Non-pigmented ciliary epithelial cell (primary cell): ENCODE measurements at places on chromosomes 12 and 14.

DNA sequence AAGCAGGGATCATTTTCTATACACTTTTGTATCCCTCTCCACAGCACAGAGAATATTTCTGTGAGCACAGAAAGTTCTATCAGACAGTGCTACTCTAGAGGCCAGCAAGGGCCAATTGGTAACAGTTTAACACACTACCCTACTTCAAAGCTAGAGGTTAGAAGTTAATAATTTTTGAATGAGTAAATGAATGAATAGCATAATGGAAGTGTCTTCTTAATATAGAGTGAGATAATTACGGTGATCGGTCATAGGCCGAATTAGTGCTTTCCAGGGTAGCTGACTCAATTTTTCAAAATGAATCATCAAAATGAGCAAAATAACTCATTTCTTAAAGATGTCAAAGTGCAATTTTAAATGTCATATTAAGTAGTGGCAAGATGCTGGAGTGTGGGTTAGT, 67.0 kb upstream of the CCDC198 start:
- no peak for DNase-seq

DNA sequence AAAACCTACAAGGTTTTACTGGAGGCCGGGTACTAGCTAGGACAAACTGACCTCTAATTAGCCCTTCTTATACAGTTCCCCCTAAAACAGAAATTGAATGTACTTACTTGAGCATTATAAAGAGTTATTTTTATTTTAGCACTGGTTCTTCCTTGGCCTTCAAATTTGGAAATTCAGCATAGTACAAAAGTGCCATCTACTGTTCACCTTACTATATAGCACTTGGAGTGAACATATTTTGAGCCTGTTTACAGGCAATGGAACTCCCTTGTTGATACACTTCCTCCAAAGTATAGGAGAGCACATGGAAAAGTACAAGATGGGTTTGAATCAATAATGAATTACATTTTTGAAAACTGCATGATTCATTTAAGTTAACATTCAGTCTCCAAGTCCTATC, 3.9 kb upstream of the POC1B start:
- no peak for DNase-seq

GRCh38 chr14:32719601-32720000, 219.1 kb upstream of the NPAS3 start:
- DNase-seq = no peak

DNA sequence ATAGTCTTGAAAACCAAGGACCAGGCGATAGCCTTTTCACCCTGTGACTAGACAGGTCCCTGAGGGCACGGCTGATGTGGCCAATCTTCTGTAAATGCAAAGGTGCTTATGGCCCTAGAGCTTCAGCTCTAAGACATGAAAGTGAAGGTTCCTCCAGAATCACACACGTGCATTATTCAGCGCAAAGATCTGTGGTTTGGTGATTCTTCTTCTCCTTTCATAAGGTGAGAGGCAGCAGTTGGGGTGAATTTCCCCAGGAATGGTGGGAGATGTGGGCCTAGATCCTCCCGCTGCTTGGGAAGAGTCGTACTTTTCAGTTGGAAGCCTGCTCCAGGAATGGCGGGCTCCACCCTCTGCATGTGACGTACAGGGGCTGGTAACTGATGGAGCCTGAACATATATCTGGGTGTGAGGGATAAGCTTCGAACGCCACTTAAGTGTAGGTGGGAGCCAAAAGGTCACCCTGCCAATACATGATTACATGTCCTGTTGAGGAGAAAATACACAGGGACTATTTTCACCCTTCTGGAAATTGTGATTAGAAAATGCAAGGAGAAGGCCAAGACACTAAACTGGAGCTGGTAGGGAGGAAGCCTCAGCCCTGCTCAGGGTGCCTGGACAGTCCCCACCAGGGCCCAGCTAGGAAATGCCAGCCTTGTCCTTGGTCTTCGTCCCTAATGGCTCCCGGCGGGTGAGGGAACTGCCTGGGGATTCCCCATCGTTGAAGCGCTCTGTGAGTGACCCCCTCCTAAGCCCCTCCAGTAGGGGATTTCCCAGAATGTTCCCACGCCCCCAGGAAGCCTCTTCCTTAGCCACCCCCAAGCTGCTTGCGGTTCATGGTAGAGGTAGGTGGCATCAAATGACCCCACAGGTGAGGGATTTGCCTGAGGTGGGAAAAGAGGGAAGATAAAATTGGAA, 17.6 kb downstream of the BATF start:
- no peak for DNase-seq

- DNase-seq = no peak
Measured at GRCh38 chr12:127648321-127648720, 618.6 kb upstream of the TMEM132C start.

DNA sequence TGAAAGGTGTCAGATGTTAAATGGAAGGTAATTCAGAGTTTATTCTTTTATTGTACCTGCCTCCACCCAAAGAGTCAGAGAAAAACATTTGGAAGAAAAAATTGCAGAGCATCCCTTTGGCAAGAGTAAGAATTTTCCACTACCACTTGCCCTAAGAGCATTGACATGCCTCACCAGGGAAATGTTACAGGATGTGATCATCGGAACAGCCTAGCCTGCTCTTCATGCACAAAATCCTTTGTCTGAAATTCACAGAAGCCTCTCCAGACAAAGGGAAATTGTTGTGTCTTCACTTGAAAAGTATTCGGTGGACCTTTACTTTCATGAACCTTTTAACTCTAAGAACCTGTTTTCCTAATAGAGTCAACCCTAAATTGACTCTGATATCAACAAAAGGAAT, 36.9 kb downstream of the ATP2A2 start:
- DNase-seq = peak; percentile 28

DNA sequence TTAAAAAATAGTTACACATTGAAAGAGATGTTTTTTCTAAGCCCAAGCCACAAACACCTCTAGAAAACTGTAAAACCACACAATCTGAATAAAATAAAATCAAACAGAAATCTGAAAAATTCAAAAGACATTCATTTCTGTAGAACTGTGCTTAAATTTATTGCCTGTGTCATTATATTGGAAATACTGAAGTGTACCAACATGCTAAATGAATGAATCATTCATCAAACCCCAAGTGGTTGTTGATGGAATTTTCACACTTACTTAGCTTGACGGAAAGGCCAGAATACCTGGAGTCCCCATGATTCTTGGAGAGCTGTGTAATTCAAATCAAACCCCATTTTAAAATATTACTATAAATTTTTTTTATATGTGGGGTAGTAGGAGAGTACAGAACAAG, 2.7 kb downstream of the KITLG start:
- DNase-seq = no peak

GRCh38 chr12:64683816-64684543, 73.7 kb downstream of the RASSF3 start:
- no peak for DNase-seq

- DNase-seq = no peak
Measured at GRCh38 chr12:105325117-105325516, 5.4 kb upstream of the C12orf75 start.

- no peak for DNase-seq
Measured at GRCh38 chr12:22229652-22230279, 104.7 kb downstream of the ST8SIA1 start.

GRCh38 chr14:38536376-38537038, 280.6 kb upstream of the CLEC14A start:
- no peak for DNase-seq

DNA sequence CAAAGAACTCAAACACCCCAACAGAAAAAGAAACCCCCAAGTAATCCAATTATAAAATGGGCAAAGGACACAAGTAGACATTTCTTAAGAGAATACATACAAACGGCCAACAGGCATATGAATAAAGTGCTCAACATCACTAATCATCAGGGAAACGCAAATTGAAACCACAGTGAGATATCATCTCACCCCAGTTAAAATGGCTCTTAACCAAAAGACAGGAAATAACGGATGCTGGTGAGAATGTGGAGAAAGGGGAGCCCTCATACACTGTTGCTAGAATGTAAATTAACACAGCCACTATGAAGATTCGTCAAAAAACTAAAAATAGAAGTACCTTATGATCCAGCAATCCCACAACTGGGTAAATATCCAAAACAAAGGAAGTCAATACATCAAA, 52.4 kb downstream of the CLMN start:
- DNase-seq = peak; percentile 27

DNA sequence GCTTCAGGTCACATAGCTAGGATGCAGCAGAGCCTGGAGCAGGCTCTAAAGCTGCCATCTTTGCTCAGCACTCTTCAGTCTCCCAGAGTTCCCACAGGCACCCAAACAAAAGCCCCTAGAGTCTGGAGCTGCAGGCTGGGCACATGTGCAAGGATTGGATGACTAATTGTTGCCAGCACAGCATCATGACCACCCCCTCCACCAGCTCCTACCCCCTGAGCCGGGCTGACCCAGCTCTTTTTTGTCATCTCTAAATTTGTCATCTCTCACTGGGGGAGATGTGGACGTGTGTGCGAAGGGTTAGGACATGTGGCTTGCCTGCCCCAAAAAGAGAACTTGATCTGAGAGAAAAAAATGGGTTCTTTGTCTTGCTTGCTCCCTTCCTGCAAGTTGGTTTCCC, 4.3 kb upstream of the MMP19 start:
- DNase-seq = peak; percentile 42

- peak; percentile 73 for DNase-seq
Measured at GRCh38 chr12:42119085-42119633, 25.5 kb downstream of the GXYLT1 start.

DNA sequence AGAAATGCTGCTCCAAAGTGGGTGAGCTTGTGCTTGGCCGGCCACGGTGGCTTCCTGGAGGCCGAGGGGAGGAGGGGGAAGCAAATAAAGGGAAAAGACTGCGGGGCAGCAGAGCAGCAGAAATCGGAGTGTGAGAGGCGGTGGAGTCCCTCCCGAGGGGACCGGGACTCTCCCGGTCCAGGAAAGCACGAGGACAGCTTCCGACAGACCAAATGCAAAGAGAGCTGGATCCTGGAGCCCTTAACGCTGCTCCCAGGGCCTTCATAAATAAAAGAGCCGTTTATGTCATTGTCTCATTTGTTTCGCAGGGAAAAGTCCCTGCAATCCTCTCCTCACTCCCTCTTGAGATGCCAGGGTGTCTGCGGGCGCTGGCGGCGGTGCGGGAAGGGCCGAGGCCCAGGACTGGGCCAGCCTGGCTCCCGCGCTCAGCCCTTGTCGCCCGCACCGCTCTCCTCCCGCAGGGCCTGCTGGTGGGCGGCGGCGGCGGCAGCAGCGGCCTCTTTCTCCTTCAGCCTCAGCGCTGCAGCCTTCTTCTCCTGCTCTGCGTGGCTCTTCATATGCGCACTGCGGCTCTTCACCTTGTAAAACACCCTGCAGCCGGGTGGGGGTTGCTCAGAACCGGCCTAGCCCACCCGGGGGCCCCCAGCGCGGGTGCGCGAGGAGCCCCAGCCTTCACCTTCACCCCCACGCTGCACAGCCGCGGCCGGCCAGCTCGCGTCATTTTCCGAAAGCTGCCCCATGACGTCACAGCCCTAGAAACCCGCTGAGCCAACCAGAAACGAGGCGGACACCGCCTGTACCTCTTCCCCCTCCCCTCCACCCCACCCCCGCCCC, 4.5 kb upstream of the PNMA1 start:
- DNase-seq = no peak

GRCh38 chr14:65260786-65261185, 151.7 kb upstream of the FUT8 start:
- no peak for DNase-seq

- DNase-seq = no peak
Measured at GRCh38 chr12:84537666-84538065, 374.9 kb downstream of the SLC6A15 start.

DNA sequence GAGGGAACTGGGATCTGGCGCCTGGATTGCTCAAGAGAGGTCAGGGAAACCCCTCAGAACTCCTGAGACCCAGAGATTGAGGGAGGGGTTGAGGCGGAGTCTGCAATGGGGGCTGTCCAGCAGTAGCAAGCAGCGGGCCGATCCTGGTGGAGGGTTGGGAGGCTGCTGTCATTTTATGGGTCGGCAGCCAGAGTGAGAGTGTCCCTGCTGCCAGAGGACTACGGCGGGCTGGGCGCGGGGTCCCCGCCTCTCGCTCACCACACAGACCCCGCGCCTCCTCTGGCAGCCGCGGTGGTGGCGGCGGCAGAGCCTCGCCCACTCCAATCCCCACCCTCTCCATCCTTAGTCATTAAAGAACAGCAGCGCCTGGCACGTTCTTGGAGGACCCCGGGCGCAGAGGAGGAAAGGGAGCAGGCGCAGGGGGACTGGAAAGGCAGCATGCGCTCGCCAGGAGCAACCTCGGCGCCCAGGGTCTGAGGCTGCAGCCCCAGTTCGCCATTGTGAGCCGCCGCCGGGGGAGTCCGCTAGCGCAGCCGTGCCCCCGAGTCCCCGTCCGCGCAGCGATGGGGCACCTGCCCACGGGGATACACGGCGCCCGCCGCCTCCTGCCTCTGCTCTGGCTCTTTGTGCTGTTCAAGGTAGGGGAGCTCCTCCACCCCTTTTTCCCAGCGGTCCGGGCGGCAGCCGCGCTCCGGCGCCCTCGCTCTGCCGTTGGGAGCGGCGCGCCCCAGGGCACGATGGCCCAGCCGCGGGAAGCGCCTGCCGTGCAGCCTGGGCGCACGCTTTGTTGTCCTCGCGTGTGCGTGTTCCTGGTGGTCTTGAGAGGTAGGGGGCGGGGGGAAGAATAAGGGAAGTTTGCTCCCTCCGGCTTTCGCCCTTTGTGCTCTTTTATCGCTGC, at the start of gene PTPRO:
TSS of gene PTPRO (plus strand) at position 345 of the 898 bp plus-strand sequence.
- no peak for DNase-seq

DNA sequence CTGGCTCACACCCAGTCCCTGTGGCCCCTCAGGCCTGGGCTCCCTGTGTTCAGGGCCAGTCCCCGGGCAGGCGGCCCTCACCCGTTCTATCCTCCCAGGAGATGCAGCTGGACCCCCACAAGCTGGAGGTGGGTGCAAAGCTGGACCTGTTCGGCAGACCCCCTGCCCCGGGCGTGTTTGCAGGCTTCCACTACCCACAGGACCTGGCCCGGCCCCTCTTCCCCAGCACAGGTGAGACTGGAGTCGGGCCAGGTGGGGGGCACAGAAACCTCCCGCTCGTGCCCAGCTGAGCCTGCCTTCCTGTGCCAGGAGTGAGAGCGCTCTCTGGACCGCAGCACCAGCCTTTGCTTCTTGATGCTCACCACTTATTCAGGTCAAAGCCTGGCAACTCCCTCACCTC, 33.7 kb downstream of the LRCOL1 start:
- no peak for DNase-seq

GRCh38 chr12:88111074-88111652, 30.7 kb downstream of the CEP290 start:
- DNase-seq = no peak

- peak; percentile 72 for DNase-seq
Measured at GRCh38 chr14:103372552-103373304, 12.5 kb upstream of the MARK3 start.

DNA sequence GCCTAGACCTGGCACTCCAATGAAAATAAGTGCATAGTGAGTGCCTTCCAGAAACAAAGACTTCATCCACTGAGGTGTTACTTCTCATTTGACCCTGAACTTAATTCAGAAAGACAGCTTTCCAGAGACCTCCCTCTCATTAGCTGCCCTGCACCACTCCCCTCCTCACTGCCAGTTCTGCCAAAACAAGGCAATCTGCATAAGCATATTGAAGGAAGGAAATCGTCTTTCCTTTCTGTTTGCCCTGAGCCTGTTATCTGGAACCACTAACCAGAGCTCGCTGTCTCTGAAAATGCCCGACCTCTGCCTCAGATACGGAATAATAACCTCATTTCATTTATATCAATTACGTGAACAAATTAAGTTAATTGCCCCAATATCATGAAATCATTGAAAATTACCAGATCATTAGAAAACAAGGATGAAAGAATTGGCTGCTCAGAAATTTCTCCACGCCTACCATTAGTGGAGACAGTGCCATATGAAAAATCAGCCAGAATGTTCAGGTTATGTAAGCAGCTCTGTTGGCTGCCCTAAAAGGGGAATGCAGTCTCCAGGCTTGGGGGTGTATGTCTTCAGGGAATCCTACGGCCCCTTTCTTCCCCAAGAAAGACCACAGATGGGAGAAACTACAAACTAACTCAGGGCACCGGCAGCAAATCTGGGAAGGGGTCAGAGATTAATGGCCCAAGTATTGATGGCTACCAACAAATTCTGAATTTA, 149.9 kb upstream of the FKBP4 start:
- DNase-seq = no peak
